ENCODE measurements at places on chromosomes 11 and 22.

DNA sequence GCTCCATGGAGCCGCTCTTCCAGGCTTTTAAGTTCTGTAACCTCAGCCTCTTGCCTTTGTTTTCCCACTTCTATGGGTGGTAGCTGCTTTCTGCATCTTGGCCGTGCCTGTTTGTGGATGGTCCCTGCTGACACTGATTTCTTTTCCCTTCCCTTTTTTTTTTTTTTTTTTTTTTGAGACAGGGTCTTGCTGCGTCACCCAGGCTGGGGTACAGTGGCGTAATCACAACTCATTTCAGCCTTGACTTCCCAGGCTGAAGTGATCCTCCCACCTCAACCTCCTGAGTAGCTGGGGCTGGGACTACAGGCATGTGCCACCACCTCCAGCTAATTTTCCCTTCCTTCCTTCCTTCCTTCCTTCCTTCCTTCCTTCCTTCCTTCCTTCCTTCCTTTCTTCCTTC, 57.7 kb upstream of the EP300 start:
- no peak for DNase-seq

DNA sequence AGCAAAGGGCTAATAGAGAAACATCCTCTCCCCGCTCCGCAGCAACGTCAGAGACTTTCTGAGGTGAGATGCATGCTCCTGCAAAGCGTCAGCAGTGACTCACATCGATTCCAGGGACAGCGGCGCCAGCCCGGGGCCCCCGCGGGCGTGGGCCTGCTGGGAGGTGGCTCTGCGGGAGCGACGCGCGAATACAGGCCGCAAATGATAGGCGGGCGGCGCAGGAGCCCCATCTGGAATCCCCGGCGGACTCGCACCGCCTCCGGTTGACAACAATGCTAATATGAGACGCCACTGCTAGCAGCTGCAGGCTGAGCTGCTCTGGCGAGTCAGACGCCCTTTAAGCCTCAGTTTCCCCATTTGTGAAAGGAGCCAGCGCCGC, 557 bp downstream of the RANGAP1 start:
- DNase-seq = peak; percentile 75

DNA sequence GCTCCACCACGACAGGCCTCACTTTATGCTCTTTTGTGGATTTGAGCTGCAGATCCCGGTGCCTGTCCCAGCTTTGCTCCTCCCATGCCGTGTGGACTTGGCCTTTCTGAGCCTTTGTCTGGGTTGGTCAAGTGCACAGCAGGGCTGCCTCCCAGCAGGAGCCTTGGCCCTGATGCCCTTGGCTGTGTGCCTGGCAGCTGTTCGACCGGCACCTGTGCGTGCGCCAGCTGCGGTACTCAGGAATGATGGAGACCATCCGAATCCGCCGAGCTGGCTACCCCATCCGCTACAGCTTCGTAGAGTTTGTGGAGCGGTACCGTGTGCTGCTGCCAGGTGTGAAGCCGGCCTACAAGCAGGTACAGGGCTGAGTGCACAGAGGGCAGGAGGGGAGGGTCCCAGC, 46.5 kb downstream of the MYO7A start:
- no peak for DNase-seq

GRCh38 chr11:8661001-8661795, 21.3 kb downstream of the TRIM66 start:
- no peak for DNase-seq

GRCh38 chr11:19101796-19102520, 15.0 kb upstream of the ZDHHC13 start:
- DNase-seq = no peak

- DNase-seq = no peak
Measured at GRCh38 chr11:86013713-86014112, 55.2 kb downstream of the PICALM start.

DNA sequence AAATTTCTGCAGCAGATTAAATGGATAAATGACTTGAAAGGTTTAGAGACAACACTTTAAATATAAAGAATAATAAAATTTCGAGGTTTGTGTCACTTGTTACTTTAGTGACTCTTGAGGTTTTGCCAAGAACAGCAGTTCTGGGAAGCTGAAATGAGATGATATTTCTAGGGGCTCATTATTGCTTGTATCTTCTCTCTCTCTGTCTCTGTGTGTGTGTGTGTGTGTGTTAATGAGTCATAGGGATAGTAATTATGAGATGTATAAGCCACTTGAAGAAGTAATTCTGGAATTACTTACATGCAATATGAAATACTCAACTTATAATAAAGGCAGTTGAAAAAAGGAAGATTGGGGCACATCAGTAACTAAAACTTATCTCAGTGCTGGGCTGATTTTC, 9.6 kb upstream of the OR10G7 start:
- DNase-seq = no peak

DNA sequence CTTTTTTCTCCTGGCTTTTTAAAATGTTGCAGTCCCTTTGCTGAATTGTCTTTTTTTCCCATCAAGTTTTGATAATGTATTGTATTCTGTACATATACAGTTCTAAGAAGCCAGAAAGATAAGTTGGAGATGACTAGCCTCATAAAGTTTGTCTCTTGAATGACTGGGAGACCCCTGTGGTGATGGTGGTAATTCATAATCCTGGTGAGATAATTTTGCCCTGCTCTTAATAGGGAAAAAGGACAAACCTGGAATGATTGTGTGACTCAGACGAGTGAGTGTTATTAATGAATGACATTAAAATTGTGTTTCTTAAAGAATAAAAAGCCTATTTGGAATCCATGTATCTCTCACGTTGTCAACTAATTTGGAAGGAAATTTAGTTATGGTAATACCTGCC, 1.2 kb downstream of the HIKESHI start:
- DNase-seq = no peak

- no peak for DNase-seq
Measured at GRCh38 chr11:100756559-100756958, 69.5 kb downstream of the ARHGAP42 start.

DNA sequence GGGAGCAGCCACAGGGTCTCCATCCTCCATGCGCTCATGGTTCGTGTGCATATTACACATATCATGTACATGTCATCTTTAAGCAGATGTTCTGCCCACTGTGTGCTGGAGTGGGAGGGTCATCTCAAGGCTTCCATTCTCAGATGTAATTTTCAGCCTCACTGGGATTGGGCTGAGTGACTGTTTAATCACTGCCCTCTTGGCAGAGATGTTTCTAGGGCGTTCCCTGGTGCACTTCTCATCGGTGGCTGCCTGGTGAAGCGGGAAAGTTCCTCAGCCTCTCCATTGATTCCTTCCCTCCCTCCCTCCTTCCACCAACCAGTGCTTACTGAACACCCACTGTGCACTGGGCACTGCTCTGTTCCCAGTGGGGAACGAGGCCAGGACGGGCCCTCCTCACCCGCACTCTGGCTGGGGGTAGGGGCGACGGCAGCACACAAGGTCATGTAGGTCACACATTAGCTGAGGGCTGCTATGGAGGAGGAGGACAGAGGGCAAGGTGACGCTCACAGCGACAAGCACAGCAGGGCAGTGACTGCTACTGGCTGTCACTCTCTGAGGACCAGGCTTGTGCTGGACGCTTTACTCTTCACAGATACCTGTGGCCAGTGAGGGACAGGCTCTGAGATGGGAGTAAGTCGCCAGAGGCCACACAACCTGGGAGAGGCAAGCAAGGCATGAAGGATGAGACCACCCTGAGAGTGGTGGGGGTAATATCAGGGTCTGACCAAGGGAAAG, 22.9 kb downstream of the GNAZ start:
- DNase-seq = no peak

DNA sequence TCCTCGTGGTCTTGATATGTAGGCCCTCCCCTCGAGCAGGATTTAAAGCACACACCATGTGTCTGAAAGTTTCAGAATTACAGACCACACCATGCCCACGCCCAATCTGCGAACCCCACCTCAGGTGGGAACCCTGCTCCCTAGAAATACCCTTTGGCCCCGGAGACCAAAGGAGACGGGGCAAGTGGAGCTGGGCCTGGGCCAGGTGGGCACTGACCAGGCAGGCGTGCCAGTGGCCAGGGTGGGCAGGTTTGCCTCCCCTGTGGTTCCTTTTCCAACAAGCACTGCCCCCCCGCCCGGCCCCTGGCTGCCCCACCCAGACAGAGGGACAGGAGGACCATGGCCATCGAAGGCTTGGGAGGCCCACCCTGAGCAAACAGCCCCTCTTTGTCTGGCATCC, 400.4 kb downstream of the TBC1D22A start:
- DNase-seq = no peak

DNA sequence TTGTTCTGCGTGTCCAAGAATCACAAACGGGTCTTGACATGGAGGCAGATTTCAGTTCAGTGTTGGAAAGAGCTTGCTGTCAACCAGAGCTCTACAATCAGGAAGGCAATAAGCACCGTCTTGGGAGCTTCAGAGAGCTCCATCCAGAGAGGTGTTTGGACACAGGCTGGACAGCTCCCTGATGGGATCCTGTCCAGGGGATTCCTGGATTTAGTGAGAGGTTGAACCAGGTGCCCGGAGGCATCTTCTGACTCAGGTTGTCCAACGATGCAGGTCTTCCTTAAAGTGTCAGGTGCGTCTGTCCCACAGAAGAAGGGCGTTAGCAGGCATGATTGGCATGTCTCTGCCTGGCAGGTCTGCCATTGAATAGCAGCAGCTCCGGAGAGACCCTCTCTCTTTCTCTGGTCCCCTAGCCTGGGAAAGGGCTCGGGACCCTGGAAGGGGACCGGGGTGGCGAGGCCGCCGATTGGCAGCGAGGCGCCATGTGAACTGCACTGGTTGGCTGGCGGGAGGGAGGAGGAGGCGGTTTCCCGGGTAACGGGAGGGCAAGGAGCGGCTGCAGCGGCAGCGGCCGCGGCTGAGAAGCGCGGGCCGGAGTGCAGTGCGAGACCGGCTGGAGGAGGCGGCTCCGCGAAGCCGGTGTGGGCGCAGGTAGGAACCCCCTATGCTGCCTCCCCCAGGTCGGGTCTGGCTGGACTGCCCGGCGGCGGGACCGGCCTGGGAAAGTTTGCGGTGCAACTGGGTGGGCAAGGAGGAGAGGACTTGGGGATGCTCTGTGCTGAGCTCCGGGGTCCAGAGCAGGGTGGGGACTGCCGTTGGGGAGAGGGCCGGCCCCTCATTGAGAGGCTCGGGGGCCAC, 104.1 kb upstream of the E2F8 start:
- DNase-seq = peak; percentile 13

DNA sequence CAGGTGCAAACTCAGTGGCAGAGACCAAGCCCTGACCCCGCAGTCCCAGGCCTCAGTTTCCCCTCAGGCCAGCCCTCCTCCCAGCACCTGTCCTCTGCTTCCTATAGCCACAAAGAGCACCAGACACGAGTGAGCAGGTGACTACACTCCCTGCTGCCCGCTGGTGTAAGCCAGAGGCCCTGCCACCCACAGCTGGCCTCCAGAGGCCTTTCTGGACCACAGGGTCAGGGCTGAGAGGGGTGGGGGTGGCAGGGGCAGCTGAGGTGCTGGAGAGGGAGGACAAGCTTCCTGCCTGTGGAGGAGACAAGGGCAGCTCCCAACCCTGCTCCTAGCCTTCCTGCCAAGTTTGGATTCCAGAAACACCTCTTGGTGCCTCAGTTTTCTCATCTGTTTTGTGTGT, 31.3 kb upstream of the WNT7B start:
- DNase-seq = no peak

DNA sequence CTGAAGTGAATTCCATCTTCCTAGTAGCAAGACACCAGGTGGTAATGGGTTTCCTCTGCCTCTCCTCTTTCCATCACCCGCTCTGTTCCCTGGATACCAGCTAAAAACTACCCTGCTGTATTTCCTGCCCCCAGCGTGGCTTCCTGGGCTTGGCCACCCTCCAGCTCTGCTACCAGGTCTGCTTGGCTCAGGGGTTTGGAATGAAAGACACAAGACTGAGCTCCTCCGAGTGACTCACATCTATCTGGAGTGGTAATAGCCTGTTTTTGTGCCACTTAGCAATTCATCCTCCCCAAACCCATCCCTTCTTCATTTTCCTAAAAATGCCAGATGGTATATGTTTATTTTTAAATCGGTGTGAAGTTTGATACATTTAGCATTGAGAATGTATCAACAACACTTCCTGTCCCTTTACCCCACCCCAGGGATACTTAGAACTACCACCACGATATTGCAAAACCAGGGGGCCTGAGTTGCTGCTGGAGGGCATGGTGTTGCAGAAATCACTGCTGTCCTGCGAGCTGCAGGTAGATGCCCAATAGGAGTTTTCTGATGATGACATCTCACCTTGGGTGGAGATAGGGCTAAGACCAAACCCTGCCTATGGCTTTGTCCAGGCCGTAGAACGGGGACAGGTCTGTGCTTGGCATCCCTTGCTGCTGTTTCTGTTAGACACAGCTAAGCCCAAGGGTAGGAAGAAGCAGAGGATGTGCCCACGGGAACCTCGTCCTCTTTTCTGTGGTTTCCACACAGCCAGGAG, 7.5 kb upstream of the MICAL3 start:
- no peak for DNase-seq

DNA sequence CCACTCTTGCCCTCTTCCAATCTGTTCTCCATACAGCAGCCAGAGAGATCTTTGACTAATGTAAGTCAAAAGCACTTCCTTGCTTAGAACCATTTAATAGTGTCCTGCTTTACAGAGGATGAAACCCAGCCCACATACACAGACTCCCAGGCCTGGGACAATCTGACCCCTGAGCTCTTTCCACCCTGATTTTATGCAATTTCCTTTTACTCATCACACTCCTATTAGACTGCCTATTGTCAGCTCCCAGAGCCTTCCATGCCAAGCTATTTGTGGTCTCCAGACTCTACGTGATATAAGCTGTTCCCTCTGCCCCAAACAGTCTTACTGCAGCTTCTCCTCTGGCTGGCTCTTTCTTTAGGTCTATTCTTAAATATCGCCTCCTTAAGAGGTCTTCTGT, 28.1 kb downstream of the ME3 start:
- no peak for DNase-seq

GRCh38 chr22:29701155-29701999, 18.4 kb upstream of the CABP7 start:
- DNase-seq = no peak

GRCh38 chr22:42895541-42895981, 38.5 kb upstream of the ARFGAP3 start:
- DNase-seq = no peak

GRCh38 chr22:17786435-17787161, 12.3 kb upstream of the BID start:
- DNase-seq = peak; percentile 59

- DNase-seq = no peak
Measured at GRCh38 chr11:65131417-65131776, 2.9 kb downstream of the SYVN1 start.

GRCh38 chr22:39348909-39349505, 784 bp upstream of the SYNGR1 start:
- peak; percentile 83 for DNase-seq

DNA sequence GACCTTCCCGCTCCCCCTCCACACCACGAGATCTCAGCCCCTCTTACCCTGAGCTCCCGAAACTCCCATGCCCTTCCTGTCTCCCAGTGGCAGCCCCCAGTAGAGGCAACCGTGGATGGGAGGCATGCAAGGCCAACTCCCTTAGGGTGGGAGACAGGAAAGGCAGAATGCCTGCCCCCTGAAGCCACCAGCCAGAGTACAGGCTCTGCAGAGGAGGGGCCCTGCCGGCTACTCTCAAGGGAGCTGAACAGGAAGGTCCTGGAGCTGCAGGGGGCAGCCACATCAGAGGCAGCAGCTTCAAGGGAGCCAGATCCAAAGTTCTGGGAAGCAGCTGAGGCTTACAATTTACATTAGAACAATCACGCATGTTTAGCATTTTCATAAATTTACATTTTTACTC, 38.3 kb downstream of the PDE2A start:
- DNase-seq = no peak

GRCh38 chr11:369336-370018, at the start of gene B4GALNT4:
TSS of gene B4GALNT4 (plus strand) at chr11:369499. CDS start at chr11:369804, 305 bp downstream.
- no peak for DNase-seq
